ENCODE measurements at places on chromosomes 7 and 10. TPM values are rescaled to one million over a fixed set of nuclear protein-coding genes. Genes with fewer than 3 reads are reported as not detected.

PTF1A gene
- not detected for total RNA-seq

MACC1 gene
- 199 TPM for total RNA-seq

ANKRD61 gene
- total RNA-seq, result 0.47 TPM

TBX20 gene
- total RNA-seq, result 3.4 TPM

HMX3 gene
- total RNA-seq, result not detected

ITIH2 gene
- total RNA-seq, result 1.7 TPM

AGR3 gene
- total RNA-seq, result 11.0 TPM

GRCh38 chr10:51342381-51342780, 268.1 kb downstream of the PRKG1 start:
- no peak for DNase-seq

DNA sequence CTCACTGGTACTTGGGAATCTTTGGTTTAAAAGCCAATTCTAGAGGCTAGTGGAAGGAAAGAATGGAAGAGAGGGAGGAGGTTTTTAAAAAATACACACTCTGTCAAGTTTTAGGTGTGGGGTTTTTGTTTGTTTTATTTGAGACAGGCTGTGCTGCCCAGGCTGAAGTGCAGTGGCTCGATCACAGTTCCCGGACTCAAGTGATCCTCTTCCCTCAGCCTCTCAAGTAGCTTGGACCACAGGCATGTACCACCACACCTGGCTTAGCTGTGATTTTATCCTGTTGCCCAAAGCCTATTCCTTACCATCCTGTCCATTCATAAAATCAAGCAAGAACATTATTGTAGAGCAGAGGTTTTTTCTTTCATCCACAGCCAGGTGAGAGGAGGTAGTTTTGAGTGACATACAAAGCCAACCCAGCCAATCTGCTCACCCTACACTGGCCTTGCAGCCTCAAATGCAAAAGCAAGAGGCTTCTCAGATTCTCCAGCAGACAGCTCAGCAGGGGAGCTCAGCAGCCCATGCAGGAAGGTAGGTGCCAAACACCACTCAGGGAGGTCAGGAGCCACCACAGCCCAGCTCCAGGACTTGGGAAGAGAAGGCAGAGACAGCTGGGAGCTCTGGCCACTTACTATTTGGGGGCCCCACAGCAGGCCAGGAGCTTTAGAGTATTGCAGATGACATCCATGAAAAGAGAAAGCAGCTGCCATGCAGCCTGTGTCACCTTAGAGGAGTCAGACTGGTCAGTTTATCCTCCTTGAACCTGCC, 65.8 kb downstream of the TMEM209 start:
- DNase-seq, result no peak

DNA sequence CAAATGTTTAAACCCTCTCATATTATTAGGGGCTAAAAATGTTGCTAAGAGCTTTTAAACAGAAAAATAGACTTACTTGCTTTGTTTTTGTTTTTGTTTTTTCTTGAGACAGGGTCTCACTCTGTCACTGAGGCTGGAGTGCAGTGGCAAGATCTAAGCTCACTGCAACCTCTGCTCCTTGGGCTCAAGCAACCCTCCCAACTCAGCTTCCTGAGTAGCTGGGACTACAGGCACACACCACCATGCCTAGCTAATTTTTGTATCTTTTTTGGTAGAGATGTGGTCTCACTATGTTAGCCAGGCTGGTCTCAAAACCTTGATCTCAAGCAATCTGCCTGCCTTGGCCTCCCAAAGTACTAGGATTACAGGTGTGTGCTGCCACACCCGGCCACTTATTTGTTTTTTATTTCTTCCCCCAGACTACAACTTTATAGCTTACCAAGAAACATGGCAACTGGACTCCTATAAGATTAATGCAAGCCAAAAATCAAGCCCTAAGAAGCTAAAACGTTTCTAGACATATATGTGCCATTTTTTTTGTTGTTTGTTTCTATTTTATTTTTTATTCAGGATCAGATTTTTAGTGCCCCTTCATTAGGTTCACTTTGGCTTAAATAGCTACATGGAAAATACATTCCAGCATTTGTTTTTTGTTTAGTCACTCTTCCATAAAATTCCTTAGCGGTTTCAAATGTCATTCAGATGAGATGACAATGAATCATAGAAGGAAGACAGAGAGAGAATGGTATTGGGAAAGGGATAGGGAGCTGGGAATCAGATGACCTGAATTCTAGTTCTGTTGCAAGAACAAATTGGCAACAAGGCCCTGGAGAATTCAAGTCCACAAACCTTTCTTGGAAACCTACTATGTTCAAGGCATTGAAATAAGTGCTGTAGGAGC, 163.4 kb upstream of the MKLN1 start:
- no peak for DNase-seq

DNA sequence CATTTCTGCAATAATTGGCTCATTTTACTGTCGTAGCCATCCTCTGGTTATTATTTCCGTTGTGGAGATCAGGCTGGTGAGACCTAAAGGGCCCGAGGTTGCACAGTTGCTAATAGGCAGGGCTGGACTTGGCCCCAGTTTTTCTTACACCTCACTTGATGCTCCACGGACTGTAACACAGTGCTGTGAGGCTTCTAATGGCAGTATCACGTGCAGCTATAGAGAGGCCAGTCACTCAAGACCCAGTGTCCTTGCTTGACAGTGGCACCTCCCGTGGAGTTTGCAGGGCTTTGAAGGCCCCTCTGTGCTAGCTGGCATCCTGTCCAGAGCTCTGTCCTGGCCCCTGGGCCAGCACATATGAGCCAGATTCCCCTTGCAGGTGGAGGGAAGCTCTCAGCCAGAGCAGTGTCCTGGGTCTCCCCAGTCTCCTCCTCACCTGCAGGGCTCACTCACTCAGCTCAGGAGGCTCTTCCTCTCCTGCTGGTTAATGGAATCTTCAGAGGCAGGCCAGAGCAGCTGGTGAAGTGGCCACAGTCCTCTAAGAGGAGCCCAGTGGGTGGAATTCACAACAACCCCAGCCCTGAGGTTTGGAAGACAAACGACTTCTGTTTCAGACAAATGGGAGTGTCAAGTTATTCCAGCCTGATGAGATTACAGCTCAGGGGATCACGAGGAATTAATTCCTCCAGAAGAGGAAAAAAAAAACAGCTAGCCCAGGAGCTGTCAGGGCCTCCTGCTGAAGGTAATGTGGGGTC, 114.2 kb upstream of the FAM180A start:
- no peak for DNase-seq

DNA sequence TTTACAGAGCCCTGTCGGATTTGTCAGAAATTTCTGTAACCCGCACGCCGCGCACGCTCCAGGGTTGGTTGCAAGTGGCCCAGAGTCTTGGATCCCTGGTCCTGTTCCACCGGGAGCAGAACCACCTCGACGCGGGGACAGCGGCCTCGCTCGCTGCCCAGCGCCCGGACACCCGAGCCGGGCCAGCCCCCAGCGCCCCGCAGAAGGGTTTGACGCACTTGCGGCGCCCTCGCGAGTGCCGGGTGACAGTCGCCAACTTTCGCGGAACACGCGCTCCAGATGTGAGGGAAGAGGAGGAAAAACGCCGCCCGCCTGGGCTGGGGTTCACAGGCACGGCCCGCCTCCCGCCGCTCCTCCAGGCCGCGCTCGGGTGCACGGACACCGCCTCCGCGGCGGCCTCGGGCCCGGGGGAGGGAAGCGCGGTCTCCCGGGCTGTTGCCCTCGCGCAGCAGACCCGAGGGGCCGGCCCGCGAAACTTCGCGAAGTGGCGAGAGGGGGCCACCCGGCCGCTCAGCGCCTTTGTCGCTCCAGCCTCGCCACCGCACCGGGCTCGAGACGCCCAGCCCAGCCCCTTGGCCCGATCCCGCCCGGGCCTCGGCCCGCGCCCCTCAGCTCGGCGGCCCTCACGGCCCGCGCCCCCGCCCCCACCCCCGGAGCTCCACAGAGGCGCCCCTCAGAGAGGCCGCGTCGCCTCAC, 514 bp downstream of the RNF216 start:
- peak; percentile 55 for DNase-seq

DNA sequence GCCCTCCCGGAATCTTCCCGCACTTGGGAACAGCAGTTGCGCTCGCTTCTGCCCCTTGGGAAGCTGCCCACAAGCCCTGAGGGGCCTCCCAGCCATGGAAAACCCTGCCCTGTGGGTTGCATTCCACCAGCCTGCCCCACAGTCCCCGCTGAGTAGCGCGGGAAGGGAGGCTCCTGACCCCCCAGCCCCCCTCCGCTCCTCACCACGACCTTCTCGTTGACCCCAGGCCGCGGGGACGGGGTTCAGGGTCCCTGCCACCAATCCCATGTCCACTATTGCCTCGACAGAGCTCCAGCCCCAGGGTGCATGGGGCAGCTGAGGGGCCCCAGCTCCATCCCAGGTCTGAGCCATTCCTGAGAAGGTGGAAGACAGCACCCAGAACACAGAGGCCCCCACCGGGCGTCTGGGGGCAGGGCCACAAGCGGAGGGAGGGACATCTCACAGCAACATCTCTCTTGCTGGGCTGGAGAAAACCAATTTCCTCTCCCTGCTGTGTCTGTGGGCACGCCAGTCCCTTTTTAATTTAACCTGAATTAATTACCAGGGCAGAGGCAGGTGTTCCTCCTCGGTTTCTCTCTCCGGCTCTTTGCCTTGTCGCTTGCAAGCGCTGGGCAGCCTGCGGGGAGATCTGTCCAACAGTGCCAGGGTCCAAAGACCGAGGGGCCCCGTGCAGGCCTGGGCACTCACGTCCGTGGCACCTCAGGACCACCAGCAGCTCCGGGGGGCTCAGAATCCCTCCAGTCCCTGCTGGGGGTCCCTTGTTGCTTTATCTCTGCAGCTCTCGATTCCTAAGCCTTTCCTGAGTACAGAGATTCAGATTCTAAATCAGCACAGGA, 57.9 kb downstream of the FOXL3 start:
- DNase-seq, result no peak

DNA sequence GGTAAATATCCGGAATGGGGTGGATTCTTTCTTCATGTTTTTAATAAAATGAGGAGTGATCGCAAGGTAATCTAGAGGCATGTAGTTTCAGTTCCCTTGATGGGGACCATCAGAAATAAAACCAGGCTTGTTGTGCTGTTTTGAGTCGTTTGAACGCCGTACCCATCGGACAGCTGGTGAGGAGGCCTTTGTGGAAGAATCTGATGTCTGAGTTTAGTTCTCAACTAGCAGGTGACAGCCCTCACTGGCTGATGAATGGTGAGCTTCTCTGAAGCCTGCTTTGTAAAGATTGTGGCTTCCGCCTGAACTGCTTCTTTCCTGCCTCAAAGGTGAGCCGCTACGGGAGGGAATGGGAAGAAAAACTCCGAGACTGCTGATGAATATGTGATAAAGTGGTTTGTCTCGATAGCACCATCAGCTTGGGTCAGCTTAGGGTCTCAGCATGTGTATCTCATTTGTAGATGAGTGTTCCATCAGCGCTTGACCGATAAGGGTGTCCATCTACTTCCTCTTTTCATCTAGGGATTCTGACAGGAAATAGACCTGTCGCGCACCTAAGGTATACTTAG, 977 bp downstream of the TMEM248 start:
- no peak for DNase-seq

DNA sequence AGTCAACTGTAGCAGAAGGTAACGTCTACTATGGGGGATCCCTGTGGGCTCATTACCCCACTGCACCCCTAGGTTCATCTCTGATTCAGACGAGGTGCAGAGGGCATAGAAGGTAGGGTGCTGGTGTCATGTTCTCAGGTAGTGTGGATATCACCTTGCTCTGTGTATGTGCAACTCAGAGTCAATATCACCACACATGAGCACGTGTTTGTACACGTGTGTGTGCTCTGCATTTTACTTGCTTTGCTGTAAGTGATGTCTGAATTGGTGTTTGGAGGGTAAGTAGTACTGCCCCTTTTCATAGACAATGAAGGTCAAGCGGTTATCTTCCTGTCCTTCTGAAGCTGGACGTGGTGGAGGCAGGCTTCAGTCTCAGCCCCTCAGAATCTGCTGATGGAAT, 10.4 kb downstream of the DMBT1 start:
- no peak for DNase-seq

DNA sequence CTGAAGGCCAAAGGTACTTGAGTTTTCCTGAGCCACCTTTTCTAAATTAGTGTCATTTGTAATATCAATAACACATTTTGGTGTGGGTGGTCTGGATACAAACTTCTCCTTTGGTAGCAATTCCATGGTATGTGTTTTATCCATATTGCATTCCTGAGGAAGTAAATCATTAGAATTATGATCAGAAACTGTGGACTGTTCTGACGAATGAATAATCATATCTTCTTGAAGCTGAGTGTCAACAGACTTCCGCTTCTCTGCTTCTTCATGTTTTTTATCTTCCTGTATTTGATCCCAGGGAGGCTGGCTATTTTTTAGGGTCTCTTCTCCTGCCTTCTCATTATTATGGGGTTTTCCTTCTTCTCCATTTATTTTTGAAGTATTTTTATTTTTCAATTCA, 81.4 kb downstream of the NRBF2 start:
- no peak for DNase-seq

GRCh38 chr7:20545016-20545415, 70.5 kb upstream of the ABCB5 start:
- DNase-seq, result no peak

DNA sequence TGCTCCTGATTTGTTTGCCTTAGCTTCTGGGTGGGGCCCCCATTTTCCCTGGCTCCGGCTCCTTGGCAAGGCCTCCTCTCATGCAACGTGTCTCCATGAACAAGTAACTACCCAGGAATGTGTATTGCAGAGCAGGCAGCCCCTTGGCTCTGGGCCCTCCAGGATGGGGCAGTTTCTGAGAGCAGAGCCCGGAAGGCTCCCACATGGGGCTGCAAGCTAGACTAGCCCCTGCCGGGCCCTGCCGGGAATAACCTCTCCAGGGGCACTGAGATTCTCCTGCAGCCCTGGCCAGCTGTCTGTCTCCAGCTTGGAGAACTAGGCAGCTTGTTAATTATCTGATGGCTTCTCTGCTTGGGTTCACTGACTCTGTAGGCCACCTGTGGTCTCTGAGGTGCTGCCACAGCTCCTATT, 184.0 kb upstream of the INHBA start:
- no peak for DNase-seq

DNA sequence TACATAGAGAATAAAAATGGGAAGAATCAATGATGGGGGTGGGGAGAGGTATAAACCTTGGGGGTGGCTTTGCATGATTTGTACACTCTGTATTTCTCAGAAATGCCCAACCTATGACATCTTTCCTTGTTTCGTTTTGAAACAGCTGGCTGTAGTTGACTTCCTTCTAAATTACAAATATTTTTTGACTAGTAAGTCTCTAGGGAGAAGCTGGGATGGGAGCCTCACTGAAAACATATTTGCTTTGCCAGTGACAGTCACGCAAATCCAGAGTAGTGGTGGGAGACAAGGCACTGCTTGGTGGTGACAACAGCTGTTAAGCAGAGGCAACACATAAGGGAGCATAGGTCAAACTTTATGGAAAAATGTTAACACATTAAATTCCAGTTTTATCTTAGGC, 440.5 kb downstream of the SEMA3D start:
- DNase-seq, result no peak

DNA sequence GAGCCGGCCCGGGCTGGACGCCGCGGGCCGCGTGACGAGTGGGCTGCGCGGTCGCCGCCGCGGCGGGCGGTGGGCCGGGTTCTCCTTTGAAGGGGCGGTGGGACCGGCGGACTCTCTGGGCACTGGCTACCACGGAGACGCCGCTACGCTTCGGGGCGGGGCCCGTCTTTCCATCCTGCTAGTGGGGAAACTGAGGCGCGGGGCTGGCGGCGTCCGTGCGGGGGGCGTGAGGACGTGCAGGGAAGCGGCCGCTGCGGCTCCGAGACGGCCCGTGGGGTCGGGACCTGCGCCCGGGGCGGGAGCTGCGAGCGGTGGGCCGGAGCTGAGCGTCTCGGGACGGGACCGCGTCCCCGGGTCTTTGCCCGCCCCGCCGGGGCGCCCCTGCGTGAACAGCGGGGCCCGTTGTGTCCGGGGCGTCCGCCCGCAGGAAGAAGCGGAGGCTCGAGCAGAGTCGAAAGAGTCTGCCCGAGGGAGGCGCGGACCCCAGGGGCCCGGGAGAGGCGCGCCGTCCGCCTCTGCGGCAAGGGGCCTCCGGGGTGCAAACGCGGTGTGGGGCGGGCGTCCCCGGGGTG, 548 bp upstream of the BNIP3 start:
- DNase-seq, result no peak

Measured in Calu3 (cell line).